ENCODE measurements at places on chromosomes 12 and 14.

GRCh38 chr12:103538397-103538796, 42.6 kb upstream of the C12orf42 start:
- DNase-seq: no peak

GRCh38 chr12:15693228-15693911, 95.8 kb downstream of the EPS8 start:
- DNase-seq: no peak

- no peak for DNase-seq
These were observed 54.0 kb downstream of the SYNE3 start for GRCh38 chr14:95462491-95462890.

- DNase-seq: no peak
These were observed 23.8 kb upstream of the ELK3 start for GRCh38 chr12:96170328-96170727.

DNA sequence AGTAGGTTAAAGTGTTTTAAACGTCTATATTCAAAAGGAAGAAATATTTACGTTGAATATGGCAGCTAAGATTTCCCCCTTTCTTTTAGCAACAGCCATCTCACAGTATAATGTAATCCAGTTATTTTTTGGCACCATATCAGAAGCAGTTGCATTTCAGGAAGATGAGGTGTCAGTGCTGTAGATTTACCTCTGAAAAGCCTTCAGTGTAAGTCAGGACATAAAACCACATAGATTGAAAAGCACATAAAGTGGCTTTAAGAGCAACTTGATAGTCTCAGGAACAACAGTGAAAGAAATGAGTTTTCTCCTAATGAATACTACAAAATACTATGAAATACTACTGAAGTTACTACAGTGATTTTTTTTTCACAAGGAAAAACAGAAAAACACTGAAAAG, 6.9 kb downstream of the MLH3 start:
- DNase-seq: no peak

- DNase-seq: peak; percentile 27
These were observed 1.5 kb downstream of the KRT8 start for GRCh38 chr12:52903285-52903854.

- DNase-seq: no peak
These were observed 269.4 kb upstream of the CCDC196 start for GRCh38 chr14:66216763-66217162.

DNA sequence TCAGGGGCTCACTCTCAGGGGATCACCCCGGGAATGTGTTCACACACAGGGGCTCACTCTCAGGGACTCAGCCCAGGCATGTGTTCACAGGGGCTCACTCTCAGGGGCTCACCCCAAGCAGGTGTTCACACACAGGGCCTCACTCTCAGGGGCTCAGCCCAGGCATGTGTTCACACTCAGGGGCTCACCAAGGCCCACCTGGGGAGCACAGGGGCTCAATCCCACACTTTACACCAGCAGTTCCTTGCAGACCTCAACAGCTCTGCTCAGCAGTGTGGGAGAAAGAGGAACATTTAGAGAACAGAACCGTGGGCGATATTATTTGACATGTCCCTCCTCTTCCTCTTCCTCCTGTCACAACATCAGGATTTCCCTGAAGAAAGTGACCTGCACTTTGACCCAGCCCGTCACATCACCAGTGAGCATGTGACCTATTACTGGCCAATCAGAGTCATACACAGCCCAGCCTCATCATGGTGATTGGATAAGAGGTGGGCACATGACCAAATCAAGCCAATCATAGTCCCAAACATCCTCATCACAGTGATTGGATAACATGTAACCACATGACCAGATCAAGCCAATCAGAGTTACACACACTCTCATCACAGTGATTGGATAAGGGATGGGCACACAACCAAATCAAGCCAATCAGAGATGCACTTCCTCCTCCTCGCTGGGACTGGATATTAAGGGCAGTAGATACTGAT, 359.4 kb upstream of the SFSWAP start:
- DNase-seq: no peak

- no peak for DNase-seq
These were observed 322.1 kb downstream of the RGS6 start for GRCh38 chr14:72254202-72254936.

- no peak for DNase-seq
These were observed 140.1 kb downstream of the ATP23 start for GRCh38 chr12:58081488-58081887.

DNA sequence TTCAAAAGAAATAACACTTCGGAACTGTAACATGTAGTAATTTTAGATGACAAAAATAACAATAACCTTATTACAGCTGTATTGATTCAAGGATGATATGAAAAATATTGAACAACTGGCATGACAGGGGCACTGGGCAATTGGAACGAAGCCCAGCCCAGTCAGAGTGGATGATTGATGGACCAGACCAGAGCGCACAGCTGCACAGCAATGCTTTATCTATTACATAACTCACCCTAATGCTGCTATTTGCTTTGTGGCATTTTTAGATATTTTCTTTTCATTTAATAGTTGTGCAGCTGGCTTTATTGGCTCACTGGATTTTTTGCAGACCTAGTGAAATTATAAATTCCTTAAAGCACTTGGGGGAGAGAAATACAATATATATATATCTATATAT, 26.9 kb upstream of the FERMT2 start:
- no peak for DNase-seq

- DNase-seq: no peak
These were observed 16.5 kb downstream of the SIX1 start for GRCh38 chr14:60632777-60633176.

- peak; percentile 99 for DNase-seq
These were observed 630.0 kb upstream of the TBX3 start for GRCh38 chr12:115313929-115314328.

DNA sequence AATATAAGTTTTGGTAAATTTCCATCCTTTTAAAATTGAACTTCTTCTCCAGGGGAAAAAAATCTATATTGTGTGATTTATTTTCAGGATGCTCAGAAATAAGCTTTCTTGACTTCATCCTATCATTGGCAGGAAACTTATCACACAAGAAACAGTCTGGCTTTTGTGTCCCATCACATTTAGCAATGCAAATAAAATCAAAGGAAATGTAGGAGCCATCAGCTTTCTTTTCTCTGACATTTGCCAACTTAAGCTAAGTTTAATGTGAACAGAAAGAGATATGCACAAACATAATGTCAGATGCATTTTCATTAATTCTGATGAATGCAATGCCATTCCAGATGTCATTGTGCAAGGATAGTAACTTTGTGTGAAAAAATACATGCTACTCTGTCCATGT, 56.6 kb downstream of the LIN7A start:
- DNase-seq: no peak

DNA sequence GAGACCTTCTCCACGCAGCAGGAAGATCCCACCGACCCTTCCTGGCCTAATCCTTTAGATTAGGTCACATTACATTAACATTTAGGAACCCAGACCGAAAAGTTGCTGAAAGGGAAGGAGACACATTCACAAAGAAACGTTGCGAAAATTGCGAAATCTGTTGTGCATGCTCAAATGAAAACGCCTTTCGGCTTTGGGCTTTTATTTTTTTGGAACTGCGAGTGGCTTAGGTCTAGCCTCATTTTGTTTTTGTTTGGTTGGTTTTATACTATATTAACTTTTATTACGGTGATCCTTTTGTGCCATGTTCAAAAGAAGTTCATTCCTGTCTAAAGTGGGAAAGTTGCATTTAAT, 1.5 kb downstream of the MYF6 start:
- DNase-seq: no peak

GRCh38 chr12:27555925-27556778, 32.1 kb downstream of the PPFIBP1 start:
- no peak for DNase-seq

GRCh38 chr12:100716945-100717732, 77.4 kb upstream of the ANO4 start:
- peak; percentile 39 for DNase-seq

GRCh38 chr14:67232066-67232465, 9.2 kb upstream of the PALS1 start:
- DNase-seq: no peak

DNA sequence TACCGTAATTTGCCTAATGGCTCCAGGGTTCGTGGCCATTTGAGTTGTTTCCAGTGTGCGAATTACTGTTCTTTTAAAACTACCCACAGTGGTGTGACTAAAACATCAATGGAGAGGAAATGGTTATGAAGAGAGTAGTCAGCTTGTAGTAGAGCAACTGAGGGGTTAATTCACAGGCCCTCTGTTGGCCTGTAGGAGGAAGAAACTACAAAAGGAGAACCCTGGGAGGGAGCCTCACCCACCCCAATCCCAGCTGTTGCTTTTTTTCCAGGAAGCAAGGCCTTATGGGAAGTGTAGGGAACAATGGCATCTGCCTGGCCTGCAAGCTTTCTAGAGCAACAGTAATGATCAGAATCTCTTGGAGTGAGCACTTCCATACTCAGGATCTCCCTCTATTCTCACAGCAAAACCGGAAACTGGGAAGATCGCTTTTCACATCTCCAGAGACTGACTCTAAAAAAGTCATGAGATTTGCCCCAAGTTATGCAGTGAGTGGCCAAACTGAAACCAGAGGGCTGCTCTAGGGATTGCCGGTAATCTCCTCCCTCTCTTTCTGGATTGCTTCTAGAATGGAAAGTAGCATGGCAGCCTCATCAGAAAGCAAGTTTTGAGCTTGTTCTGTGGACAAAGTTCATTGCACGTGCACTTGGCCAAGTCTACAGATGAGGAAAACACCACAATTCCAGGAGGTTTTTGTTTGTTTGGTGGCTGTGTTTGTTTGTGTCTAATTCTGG, 125.3 kb upstream of the PWP1 start:
- DNase-seq: no peak

All from T1000 (cell line).